ENCODE measurements at places on chromosomes 1 and 21.

DNA sequence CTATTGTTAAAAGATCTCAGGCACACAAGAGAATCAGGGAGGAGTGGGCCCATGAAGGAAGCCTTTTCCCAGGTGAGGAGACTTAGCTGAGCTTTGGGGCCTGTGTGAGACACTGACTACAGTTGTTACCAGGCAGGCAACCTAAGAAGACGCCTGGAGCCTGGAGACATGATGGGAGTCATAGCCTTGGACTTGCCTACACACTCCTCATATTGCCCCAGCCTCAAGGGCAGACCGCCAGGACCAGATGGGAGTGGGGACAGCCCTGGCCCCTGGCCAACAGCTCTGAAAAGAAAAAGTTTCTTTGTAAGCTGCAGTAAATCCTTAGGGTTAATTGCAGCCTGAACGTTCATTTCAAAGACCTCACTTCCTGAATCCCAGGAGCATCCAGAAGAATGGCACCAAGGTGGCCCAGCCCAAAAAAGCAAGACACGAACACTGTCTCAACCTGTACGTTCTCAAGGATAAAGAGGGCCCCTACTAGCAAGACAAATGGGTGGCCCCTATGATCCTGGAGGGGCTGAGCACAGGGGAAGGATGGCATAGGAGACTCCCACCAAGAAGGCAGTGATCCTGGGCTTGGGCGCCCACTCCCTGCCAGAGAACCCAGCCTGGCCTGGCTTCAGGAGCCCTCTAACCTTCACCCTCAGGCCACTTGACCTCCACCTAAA, 33.2 kb upstream of the BTG2 start:
- no peak for DNase-seq

- DNase-seq, result no peak
Observed at GRCh38 chr1:239814306-239814881, 277.3 kb upstream of the FMN2 start.

- DNase-seq, result no peak
Observed at GRCh38 chr1:89087241-89087640, 22.2 kb upstream of the GBP1 start.

DNA sequence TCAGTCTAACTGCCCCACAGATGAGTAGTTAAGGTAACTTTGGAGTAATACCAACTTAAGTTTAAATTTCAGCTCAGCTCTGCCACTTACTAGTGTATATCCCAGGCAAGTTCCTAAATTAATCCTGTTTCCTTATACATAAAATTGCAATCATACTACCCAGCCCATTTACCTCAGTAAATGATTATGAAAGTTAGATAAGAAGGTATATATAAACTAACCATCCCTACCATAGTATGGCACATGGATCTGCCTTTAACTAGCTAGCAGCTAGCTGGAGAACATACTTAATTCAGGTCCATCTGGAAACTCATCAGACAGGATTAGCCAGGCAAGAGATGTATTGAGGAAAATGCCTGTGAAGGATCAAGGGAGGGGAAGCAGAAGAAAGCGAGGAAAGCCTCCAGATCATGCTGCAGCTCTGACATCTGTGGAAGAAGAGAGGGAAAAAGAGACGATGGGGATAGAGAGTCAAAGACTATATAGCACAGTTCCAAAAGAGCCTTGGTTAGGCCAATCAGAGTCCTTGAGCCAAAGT, 8.0 kb upstream of the JAK1 start:
- DNase-seq, result no peak

DNA sequence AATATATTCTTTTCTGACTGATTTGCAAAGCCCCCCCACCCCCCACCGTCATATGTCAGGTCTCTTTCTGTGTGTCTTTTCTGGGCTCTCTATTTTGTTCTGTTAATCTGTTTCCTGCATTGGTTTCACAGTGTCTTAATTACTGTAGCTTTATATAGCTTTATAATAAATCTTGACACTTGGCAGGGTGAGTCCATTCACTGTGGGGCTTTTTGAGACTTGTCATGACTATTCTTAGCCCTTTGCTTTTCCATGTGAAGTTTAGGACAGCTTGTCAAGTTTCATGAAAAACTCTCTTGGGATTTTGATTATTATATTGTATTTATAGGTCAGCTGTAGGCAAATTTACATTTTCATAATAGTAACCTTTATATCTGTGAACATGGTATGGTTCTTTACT, 50.4 kb downstream of the MIGA1 start:
- no peak for DNase-seq

DNA sequence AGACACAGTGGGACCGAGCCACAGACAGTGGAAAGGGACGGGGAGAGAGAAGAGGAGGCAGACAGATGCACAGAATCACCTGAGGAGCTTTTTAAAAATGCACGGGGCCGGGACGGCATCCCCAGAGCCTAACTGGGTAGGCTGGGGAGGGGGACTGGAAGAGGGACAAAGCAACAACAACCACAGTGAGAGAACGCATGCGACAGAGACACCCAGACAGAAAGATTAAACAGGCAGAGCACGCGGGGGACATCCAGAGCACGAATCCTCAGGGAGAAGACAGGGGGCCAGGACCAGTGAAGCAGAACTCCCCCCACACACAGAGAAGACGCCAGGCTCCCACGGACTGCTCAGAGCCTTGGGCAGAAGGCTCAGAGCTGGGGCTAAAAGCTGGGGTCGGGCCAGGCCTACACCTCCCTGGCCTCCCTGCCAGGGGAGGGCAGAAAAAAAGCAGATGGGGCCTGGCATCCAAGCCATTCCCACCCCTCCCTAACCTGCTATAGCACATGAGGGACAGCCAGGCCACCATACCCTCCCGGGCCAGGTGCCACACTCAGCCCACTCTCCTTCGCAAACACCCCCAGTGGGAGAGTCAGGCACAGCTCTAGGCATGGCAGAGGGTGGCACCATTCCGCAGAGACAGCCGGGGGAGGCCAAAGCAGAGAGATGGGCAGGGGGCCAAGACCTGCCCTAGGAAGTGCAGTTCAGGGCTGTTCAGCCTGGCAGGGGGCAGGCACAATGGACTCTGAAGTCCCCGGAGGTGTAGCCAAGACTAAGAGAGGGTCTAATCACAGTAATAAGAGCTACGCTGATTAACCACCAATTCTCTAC, 29.8 kb upstream of the COL16A1 start:
- peak; percentile 77 for DNase-seq

DNA sequence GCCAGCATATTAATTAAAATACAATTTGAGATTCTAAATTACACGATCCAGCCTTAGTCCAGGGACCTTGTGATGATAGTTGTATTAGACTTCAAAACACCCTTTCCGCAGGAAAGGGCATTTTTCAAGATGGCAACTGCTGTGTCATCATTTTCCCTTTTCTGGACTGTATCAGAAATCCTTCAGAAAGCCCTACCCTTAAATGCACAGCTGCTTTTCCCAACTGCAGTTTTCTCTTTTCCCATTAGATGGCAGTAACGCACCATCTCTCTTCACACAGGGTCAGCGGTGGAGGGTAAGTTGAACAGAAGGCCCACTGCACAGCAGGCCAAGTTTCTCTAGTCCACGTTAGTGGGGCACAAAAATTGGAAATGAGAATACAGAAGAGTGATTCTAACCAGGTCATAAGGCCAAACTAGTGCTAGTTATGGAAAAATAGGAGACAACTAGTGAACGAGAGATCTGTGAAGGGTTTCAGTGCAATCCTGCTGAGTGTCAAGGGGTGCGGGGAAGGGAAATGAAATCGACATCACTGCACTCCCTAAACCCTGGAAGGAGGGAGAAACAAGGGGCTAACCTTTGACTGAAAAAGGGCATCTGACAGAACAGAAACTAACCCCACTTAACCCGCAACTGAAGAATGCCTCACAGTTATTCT, 22.1 kb upstream of the TDRD10 start:
- peak; percentile 78 for DNase-seq

DNA sequence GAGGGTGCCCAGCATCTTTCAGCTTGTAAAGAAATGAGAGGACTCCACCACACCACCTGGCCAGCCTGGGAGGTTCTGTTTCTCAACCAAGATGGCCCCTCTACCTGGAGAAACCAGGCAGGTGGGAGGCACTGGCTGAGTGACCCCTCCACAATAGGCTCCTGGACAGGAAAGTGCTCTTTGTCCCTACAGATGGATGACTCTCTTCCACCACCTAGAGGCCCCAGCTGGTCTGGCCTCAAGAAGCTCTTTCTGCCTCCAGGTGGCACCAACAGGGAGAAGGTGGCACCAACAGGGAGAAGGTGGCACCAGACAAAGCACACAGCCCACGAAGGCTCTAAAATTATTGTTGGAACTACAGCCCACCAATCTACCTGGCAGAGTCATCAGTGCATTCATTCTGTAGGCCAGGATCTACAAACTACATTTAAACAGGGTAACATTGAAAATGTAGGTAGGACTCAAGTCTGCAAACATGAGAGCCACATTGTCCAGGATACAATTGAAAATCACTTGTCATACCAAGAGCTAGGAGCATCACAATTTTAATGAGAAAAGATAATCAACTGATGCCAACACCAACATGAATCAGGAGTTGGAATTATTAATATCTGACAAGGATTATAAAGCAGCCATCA, 14.4 kb downstream of the TMPRSS3 start:
- DNase-seq, result peak; percentile 85

DNA sequence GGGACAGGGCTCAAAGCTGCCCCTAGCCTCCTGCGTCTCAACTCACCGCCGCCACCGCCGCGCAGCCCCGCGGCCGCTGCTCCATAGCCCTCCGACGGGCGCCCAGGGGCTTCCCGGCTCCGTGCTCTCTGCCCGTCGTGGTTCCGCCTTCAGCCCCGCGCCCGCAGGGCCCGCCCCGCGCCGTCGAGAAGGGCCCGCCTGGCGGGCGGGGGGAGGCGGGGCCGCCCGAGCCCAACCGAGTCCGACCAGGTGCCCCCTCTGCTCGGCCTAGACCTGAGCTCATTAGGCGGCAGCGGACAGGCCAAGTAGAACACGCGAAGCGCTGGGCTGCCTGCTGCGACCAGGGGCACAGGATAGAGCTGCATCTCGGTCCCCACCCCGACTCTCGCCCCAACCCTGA, at the start of gene TNFRSF25:
Gene TNFRSF25, minus strand, starts transcription at position 151 of the 400 bp plus-strand sequence. Its CDS starts 66 bp downstream, at position 85.
- DNase-seq, result no peak

DNA sequence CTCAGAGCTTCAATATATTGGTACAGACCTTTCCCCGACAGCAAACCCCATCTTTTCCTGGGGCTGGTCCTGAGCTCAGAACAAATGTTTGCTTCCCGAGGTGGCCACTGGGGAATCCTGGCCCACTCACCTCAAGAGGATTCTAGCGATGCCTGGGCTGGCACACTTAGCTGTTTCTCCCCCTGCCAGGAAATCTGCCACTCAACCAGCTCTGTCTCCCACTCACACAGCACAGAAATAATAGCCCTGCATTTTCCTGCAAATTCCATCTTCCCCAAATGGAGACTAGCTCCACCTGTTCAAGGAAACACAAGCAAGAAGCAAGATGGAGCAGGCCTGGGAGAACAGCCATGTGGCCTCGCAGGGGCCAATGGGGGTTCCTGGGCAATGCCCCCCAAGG, 21.1 kb downstream of the KCNN3 start:
- peak; percentile 21 for DNase-seq

GRCh38 chr1:60875138-60875537, 207.2 kb upstream of the NFIA start:
- DNase-seq, result no peak

Data from NCI-H1092 treated with DMSO at 0.1 percent for 48 hours (cell line).